ENCODE measurements at places on chromosomes 3 and 15.

DNA sequence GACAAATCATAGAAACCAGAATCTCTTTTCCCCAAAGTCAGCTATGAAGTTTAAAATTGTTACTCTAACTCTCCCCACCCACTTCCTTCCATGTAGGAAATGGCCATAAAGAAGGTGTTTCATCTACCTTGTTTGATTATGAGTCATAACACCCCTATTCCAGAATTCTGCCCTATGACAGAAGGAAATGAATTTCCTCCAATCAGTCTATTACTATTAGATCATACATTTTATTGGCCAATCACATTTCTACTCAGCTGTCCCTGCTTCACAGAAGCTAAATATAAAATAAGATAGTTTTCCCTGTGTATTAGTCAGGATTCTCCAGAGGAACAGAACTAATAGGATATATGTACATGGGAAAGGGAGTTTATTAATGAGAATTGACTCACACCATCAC lies 102.1 kb downstream of the TGFBR2 start:
- no peak for DNase-seq

GRCh38 chr3:64901522-64901885 lies 213.7 kb upstream of the ADAMTS9 start:
- no peak for DNase-seq

DNA sequence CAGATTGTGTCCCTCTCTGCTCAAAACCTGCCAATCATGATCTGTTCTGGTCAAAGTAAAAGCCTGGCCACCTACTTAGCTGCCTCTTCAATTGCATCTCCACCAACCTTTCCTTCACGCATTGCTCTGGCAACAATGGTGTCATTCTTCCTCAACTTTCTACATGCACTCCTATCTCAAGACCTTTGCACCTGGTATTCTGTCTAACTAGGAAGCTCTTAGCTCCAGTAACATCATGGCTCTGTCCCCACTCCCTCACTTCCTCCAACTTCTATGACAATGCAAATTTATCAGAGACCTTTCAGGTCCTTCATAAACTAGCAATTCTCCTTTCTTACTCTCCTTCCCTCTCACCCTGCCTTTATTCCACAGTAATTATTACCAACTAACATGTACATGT lies 267.4 kb upstream of the ARL6 start:
- no peak for DNase-seq

- no peak for DNase-seq
These were observed 14.0 kb upstream of the PLA2G4E start for GRCh38 chr15:42034628-42035434.

DNA sequence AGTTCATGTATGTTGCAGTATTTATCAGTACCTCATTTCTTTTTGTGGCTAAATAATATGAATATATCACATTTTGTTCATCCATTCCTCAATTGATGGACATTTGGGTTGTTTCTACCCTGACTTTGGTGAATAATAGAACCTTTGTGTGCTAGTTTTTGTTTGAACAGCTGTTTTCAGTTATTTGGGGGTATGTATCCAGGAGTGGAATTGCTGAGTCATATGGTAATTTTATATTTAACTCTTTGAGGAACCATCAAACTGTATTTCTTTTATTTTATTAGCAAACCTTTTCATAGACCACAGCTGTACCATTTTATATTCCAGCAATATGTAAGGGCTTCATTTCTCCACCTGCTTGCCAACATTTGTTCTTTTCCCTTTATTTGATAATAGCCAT lies 38.4 kb upstream of the RBM5 start:
- DNase-seq, result peak; percentile 48

DNA sequence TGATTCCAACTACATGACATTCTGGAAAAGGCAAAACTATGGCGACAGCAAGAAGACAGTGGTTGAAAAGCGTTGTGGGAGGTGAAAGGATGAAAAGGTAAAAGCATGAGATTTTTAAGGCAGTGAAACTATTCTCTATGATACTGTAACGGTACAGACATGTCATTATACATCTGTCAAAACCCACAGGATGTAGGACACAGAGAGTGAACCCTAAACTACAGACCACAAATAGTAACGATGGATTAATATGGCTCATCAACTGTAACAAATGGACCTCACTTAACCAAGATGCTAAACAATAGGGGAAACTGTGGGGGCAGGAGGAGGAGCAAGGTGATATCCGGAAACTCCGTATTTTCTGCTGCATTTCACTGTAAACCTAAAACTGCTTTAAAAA lies 39.1 kb downstream of the MYO9A start:
- no peak for DNase-seq

DNA sequence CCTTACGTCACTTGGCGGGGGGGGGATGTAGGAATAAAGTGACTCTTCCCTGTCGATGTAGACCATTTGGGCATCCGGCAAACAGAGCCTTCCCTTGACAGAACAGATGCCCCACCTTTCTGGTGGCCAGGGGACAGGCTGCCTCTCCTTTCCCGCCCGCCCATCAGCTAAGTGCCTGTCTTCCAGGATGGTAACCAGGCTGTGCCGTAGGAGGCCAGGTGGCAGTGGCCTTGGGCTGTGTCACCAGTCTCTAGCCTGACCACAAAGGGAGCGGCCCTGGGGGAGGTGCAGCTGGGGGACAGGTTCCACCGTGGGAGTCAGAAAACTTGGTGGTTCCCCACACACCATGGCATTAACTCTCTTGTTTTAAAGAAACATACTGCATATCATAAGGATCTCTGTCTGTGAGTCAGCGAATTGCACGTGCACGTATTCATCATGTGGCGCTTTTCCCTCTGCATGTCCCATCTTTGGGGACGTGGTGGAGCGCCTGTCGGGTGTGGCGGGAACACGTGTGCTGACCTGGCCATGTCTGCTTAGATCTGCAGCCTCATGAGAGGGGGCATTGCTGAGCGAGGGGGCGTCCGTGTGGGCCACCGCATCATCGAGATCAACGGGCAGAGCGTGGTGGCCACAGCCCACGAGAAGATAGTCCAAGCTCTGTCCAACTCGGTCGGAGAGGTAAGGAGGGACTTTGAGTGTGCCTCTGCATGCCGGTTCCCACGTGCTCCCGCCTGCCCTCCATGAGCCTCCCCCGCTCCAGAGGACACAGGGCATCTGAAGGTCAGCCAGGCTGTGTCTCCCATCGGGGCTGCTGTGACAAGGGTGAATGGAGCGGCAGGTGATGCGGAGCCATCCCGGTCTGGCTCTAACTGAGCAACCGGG lies 156.0 kb downstream of the NSMCE3 start:
- DNase-seq, result no peak

- DNase-seq, result no peak
These were observed 454.1 kb upstream of the AGTR1 start for GRCh38 chr3:148243609-148244008.

GRCh38 chr15:52806284-52806655 lies 16.1 kb upstream of the ONECUT1 start:
- no peak for DNase-seq

- peak; percentile 75 for DNase-seq
These were observed 22.1 kb upstream of the TRA2B start for GRCh38 chr3:185959609-185960521.

DNA sequence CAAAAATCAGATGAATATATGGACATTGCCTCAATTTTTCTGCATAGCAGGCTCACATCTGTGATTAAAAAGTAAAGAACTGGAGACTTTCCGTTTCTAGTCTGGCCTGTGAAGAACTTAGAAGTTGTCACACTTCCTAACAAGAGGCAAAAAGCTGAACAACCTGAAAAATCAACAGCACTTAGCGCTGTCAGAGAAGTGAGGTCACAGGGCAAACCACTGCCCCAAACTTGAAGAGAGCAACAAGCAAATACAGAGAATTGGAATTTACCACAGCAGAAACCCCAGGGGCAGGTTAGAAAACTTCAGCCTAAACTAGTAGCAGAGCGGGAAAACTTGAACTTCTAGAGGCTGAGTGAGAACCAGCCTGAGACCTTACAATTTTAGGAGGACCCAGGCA lies 38.9 kb downstream of the CCDC54 start:
- DNase-seq, result no peak

- DNase-seq, result no peak
These were observed 1.1 kb downstream of the TKT start for GRCh38 chr3:53254509-53255422.

DNA sequence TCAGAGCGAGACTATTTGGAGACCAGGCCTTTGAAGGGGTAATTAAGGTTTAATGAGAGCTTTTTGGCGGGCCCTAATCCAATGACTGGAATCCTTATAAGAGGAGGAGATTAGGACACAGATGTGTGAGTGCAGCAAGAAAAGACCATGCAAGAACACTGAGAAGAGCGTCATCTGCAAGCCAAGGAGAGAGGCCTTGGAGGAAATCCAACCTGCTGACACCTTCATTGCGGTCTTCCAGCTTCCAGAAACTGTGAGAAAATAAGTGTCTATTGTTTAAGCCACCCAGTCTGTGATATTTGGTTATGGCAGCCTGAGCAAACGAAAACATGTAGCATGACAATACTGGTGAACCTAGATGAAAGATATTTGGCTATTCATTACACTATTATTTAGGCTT lies 23.0 kb upstream of the MUSTN1 start:
- no peak for DNase-seq

DNA sequence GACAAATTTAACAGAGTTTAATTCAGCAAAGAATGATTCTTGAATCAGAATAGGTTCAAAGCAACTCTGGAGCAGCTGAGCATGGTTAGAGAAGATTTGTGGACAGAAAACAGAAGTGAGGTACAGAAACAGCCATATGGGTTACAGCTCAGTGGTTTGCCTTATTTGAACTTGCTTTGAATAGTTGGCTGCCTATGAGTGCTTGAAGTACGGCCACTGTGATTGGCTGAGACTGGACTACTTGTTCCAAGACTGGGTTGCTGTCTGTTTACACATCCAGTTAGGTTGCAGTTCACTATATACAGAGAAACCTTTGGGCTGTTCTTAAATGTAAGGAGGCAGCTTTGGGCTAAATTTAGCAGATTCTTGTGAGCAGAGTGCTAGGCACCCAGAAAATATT lies 79.4 kb upstream of the CADPS start:
- DNase-seq, result no peak

GRCh38 chr3:49278548-49278947 lies 1.5 kb upstream of the C3orf62 start:
- DNase-seq, result no peak

DNA sequence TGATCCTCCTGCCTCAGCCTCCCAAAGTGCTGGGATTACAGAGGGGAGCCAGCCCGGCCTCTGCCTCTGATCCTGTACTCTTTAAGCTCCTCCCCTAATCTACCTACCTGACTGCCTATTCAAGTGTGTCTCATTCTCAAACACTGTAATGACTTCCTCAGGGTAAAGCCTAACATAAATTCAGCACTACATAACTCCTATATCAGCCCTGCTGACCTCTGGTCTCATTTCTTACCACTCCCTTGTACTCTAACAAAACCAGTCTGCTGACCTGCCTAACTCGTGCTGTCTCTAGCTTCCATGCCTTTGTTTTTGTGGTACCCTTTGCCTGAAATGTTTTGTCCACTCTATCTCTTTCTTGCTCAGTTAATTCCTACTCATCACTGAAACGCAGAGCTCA lies 172.1 kb upstream of the IL12A start:
- DNase-seq, result no peak

DNA sequence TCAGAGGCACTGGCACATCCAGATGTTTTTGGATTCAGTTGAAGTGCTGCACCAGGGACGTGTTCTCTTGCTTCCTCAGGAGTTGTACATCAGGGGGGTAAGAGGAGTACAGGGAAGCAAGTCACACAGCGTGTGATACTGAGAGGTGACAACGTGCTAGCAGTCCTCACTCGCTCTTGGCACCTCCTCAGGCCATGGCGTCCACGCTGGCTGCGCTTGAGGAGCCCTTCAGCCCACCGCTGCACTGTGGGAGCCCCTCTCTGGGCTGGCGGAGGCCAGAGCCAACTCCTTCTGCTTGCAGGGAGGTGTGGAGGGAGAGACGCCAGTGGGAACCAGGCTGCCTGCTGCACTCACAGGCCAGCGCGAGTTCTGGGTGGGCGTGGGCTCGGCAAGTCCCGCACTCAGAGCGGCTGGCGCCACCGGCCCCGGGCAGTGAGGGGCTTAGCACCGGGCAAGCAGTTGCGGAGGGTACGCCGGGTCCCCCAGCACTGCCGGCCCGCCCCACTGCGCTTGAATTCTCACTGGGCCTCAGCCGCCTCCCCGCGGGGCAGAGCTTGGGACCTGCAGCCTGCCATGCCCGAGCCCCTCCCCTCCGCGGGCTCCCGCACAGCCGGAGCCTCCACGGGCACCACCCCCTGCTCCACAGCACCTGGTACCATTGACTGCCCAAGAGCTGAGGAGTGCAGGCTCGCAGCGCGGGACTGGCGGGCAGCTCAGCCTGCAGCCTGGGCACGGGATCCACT lies 64.5 kb downstream of the PLD1 start:
- no peak for DNase-seq

DNA sequence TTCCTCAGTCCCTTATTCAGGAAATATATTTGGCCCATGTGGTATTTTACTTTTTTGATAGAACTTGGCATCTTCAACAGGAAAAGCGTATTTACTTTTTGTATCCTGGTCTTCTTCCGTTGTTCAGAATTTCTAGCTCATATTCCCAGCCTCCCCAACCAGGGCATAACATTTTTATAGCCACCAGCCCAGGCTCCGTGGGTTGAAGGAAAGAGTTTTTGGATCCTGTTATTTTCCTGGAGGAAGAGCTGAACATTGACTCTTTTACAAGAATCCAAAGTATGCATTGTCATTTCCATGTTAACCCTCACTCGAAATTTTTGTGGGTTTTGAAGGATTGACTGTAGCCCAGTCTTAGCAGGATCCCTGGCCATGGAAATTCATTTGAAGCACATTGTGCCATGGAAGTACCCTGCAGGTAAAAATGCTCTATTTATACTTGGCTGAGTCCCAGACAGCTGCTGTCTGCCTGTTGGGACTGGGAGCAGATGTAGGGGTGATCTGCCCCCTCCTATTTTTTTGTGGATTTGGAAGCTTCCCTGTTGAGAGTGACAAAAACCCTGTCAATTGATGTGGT lies 98.8 kb downstream of the AKAP13 start:
- DNase-seq, result peak; percentile 55

DNA sequence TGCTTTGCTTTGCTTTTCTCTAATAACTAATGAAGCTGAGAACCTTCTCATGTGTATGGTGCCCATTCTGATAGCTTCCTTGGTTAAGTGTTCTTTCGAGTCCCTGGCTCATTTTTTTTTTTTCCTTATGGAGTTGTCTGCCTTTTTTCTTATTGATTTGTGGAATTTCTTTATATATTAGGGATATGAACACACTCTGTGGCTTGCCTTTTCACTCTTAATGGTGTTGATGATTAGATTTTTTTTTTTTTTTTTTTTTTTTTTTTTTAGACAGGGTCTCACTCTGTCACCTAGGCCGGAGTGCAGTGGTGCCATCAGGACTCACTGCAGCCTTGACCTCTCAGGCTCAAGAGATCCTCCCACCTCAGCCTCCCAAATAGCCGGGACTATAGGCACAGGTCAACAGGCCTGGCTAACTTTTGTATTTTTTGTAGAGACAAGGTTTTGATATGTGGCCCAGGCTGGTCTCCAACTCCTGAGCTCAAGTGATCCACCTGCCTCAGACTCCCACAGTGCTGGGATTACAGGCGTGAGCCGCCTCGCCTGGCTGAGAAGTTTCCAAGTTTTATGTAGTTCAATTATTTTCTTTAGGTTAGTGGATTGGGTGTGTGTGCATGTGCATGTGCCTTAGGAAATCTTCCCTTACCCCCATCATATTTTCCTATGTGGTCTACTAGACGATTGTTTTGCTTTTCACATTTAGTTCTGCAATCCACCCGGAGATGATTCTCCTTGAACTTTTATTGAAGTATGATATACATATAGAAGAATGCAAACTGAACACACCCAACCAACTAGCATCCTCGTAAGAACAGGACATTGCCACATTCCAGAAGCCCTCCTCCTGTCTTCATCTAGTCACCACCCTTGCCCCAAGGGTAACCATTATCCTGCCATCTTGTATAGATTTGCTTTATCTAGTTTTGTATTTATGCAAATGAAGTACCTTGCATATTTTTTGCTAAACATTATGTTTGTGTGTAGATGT lies 1.7 kb upstream of the SNRPA1 start:
- no peak for DNase-seq

Data from non-pigmented ciliary epithelial cell (primary cell).